A172 (cell line): ENCODE measurements at places on chromosomes 16 and 17.
A peak's percentile ranks its signal among the peaks of the same experiment; 100 is the strongest.

DNA sequence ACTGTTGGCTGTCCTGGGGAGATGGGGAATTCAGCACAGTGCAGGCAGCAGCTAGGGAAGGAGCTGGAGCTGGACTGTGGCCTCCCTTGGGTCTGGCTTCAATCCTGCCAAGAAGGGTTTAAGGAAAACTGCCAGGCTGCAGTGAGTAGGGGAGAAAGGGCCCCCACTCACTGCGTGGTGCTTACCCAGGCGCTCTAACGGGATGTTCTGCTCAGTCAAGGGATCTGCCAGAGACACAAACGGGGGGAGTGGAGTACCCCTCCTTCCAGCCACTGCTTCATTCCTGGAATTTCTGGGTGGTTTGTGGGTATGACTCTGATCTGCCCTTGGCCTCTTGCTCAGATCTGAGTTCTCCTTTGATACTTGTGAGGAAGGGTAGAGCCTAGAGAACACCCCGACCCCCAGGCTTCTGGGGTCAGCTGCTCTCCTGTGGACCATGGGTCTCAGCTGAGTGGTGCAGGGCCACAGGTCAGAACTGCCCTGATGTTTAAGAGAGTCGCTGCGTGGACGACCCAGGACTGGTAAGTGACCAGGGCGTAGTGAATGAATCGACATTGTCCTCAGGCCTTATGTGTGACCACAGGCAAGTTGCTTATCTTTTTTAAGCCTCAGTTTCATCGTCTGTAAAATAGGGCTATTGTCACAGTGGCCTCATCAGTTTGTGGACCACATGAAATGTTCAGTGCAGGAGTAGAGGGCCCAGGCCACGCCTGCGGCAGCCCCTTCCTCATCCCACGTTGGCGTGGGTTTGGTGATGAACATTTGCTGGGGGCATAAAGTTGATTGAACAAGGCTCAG lies 9.6 kb downstream of the CRISPLD2 start:
- DNase-seq = peak; percentile 91

- DNase-seq = no peak
Observed at GRCh38 chr17:58728798-58729197, 26.9 kb upstream of the PPM1E start.

DNA sequence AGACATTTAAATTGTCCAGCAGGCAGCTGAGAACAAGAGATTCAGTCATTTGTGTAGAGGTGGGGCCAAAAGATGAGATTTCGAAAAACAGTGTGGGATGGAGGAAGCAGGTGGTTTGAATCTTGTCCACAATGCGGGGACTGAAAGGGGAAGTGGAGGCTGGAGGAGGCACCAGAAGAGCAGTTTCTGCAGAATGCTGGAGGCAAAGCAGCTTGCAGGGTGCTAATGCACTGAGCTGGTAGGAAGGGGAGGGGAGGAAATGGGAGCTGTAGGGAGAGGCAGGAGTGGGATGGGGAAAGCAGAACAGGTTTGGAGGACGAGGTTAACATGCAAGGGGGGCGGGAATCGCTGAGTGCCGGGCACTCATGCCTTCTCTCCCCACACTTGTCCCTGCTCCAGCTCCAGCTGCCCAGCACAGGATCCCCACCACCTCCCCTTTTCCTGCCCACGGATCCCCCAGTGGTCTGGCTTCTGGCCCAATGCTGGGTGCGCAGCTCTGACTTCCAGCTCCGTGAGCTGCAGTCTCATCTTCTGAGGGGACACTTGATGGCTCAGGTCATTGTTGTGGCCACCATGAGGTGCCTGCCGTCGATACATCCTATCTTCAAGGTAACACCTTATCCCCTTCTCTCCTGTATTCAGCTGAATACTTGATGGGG lies 9.4 kb downstream of the C17orf100 start:
- no peak for DNase-seq

- DNase-seq = no peak
Observed at GRCh38 chr17:14089179-14089578, 19.9 kb downstream of the COX10 start.

DNA sequence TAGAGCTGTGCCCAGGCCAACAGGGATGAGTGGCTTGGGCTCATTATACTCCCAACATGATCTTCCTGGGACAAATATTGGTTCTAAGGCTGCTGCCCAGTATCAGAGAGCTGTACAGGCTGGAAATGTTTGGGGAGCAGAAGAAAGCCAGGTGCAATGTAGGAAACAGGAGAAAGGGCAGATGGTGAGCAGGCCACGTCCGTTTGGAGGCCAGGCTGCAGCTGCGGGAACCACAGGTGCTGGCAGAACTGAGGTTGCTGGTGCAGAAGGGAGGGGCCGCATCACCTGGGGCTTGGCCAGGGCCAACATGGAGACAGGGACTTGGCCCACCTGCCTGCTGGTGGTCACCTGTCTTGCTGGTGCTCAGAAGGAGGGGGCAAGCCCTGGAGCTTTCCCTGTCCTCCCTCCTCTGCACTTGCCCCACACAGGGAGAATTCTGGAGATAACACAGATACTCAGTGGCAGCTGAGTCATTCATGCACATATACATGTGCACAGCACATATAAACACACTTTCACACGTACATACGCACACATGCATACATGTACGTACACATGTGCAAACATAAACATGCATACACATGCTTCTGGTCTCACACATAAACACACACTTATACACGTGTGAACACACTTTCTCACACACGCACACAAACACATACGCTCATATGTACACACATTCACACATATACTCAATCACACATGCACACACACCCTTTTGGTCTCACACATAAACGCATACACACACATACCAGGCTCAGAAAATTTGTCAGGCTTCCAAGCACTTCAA lies 67.7 kb downstream of the WSCD1 start:
- DNase-seq = no peak

DNA sequence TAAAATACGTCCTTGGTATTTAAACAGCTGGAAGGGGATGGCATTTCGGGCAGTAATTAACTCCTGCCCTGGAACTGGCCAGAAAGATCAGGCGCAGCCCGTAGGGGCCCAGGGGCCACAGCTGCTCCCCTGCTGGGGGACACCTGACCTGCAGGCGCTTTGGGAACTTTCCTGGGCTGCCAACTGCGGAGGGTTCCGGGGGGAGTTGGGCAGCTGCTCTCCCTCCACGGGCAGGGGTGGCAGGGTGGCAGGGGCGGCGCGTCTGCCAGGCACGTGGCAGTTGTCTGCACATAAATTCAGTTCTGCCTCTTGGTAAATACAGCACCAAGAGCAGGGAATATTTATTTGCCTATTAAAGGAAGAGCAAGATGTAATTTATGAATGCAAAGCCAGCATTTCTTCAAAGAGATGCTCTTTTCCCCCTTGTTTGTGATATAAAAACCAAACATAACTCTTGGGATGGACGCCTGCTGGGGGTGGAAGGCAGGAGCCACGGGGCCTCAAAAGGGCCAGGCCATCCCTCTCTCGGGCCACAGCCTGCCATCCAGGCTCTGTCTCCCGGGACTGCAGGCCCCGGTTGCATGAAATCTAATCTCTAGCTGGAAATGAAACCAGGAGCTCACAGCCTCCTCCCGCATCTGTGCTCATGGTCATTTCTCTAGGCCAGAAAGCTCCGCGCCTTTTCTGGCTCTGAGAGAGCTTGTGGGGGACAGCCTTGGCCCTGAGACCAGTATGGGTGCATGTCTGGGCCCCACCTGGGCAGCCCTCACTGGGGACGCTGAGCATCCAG lies 29.9 kb upstream of the CHMP6 start:
- no peak for DNase-seq

DNA sequence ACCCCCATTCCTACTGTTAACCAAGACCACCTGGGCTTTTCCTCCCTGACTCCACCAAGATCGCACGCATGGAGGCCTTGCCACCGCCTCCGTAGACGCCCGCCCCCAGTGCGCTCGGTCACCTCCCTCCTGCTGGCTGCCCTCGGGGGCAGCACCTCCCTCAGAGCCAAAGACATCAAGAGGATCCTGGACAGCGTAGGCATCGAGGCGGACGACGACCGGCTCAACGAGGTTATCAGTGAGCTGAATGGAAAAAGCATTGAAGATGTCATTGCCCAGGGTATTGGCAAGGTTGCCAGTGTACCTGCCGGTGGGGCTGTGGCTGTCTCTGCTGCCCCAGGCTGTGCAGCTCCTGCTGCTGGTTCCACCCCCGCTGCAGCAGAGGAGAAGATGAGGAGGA lies 1.2 kb downstream of the EFCAB3 start:
- no peak for DNase-seq

- no peak for DNase-seq
Observed at GRCh38 chr17:11701911-11702310, 103.6 kb downstream of the DNAH9 start.

DNA sequence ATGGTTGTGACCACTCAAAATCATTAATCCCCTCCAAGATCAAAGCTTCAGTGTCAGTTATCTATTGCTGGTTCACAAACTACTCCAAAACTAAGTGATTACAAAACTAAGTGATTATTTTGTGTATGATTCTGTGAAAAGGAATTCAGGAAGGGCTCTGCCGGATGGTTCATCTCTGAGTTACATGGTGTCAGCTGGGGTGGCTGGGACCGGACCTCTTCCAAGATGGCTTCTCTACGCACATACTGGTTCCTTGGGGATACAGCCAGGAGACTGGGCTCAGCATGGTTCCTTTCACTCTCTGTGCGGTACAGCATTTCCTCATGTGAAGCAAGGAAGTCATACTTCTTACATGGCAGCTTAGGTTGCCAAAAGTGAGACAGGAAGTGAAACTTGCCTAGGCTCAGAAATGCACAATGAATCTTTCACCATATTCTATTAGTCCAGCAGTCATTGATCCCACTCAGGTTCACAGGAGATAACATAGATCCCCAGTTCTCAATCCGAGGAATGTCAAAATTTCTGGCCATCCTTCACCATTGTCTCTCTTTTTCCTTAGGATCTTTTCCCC lies 97.9 kb upstream of the IRX6 start:
- DNase-seq = peak; percentile 63

DNA sequence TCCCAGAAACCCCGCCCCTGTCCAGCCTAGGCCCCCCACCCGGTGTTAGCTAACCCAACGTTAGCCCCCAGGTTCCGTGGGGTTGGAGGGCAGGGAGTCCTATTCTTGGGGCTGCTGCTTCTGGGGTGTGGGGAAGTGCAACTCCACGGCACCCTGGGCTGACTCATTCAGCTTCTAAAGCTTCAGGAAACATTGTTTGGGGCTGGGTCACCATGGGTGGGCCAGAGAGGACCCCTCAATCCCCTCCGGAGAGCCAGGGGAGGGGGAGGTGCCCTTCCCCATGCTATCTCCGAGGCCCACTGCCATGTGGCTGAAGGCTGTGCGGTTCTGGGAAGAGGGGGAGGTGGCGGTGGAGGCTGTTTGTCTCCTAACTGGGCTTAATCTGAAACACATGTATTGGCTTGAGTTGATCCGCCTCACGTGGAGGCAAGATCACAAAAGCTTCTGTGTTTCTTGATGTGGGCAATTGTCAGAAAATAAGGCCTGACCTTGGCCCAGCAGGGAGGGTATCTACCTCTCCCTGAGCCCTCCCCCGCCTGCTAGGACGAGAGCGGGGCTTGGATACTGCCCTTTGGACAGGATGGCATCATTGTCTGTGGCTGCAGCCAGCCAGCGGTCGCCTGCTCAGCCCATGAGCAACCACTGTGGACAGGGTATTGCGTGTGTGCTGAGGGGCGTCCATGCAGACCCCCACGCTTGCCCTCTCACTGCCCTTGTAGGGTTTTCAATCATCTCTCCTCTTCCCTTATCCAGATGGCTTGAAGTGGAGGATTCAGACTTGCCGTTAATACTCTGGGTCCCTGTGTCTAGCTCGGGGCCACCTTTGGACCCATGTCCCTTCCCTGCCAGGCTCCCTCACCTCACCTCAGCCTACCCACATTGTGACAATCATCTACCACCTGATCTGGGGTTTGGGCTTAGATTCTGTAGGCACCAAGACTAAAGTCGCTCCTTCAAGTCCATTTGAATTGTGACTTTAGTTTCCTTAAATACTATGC lies 1.3 kb downstream of the SERPINF1 start:
- DNase-seq = no peak

DNA sequence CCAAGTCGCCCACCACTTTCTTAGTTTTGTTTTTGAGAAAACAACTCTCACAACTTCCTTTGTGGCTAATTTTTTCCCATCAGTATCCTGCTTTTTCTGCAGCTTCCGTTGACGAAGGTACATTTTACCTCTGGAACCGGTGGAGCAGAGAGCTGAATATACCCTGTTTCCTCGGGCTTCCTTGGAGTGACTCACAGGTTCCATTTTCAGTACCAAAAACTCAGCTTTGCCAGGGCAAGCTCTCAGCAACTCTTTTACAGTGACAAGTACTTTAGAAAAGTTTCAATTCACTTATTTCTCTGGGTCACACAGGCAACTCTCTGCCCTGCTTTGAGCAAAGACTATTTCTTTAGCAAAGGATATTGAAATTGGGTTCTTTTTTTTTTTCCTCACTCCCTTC lies 318.9 kb downstream of the SNX29 start:
- no peak for DNase-seq

DNA sequence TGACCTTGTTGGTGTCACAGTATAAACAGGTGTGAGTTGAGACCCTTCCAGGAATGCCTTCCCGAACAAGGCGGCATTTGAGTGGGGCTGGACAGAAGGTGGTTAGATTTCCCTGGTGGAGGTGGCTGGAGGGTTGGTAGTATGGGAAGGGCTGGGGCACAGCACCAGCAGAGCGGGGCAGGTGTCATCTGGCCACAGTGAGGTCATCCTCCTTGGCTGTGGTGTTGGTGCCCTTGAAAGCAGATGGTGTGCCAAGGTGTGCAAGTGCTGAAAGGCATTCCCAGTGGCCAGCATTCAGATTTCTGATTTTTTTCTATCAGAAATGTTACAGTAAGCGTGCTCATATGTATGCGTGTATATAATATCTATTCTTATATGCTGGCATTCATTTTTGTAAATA lies 126.6 kb downstream of the LAT start:
- DNase-seq = no peak

- no peak for DNase-seq
Observed at GRCh38 chr17:30308406-30308805, 16.7 kb upstream of the BLMH start.

GRCh38 chr16:86039606-86040005 lies 140.6 kb downstream of the IRF8 start:
- no peak for DNase-seq

DNA sequence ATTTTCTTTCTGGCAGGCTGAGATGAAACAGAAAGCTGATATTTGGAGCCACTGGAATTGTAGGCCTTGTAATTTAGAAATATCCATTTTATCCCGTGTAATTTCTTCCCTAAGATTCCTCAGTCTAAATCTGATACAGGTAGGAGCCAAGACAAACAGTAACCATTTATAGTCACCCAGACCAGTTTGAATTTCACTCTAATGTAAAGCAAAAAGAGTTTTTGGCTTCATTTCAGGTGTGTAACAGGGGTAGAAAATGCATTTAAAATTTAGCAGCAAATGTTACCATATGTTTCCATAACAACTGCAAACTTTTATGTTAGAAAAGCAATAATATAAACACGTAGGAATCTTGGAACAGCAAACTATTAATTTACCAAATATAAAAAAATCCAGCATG lies 249.4 kb downstream of the FTO start:
- no peak for DNase-seq

DNA sequence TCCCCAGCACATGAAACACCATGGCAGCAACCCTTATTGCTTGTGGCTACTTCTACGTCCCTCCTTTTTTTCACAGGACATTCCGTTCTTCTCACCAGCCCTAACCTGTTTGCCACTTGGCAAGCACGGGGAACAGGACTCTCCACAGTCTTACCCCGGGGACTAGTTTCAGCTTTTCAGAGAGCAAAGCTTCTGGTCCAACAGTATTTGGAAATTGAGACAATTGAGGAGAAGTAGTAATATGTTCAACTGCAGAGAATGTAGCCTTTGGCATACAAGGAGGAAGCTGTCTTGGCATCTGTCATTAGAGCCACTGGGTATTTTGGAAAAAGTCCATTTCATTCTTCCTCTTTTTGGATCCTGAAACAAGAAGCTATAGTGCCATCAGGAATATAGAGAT lies 65.7 kb downstream of the MAP2K6 start:
- DNase-seq = no peak

GRCh38 chr16:57264950-57265371 lies 19.5 kb downstream of the PLLP start:
- DNase-seq = no peak
